ENCODE measurements at places on chromosomes 1 and 21.
A peak's percentile ranks its signal among the peaks of the same experiment; 100 is the strongest.

DNA sequence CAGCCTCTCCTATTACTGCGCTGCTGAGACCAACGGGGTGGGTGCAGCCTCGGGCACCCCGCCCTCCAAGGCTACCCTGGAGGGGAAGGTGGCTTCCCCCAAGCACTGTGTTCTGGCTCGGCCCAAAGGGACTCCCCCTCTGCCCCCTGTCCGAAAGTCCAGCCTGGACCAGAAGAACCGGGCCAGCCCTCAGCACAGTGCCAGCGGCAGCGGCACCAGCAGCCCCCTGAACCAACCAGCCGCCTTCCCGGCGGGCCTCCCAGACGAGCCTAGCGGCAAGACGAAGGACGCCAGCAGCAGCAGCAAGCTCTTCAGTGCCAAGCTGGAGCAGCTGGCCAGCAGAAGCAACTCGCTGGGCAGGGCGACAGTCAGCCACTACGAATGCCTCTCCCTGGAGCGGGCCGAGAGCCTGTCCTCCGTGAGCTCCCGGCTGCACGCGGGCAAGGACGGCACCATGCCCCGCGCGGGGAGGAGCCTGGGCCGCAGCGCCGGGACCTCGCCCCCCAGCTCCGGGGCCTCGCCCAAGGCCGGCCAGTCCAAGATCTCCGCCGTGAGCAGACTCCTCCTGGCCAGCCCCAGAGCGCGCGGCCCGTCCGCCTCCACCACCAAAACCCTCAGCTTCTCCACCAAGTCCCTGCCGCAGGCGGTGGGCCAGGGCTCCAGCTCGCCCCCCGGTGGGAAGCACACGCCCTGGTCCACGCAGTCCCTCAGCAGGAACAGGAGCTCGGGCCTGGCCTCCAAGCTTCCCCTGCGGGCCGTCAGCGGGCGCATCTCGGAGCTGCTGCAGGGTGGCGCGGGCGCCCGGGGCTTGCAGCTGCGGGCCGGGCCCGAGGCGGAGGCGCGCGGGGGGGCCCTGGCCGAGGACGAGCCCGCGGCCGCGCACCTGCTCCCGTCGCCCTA, 533.1 kb downstream of the KIF26B start:
- DNase-seq: peak; percentile 55

GRCh38 chr21:38712664-38713063, 93.1 kb upstream of the ETS2 start:
- DNase-seq: no peak

DNA sequence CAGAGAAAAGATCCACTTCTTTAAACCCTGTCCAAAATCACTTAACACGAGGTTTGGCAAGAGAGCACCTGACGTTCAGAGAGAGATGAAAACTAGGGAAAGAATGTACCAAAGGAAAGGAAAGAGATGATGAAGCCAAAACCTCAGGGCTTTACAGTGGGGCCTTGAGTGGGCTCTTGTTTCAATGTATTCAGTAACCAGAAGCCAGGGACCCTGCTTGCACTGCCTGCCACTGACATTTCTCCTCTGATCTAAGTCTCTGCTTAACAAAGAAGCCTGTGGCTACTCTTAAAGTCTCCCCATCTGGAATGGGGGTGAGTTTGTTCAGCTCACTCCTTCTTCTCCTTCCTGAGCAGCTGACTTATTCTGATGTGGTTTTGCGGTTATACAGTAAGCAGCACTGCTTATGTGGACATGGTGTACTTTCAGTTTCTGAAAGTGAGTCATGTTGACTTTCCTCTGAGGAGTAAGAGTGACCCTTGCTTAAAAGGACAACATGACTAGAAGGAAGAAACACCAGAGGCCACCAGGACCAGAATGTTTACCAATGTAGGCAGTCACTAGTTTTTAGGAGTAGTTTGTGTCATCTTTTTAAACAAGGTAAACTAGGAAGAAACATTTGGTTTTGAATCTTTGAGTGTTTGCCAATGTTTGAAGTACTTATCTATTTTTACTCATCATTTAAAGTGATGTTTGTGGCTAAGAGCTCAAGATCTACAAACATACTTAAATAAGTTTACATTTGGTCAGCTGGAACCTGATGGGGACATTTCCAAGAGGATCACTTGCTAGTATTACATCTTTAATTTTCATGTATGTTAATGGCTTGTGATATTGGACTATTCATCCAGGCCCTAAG, 87.4 kb downstream of the FASLG start:
- no peak for DNase-seq

DNA sequence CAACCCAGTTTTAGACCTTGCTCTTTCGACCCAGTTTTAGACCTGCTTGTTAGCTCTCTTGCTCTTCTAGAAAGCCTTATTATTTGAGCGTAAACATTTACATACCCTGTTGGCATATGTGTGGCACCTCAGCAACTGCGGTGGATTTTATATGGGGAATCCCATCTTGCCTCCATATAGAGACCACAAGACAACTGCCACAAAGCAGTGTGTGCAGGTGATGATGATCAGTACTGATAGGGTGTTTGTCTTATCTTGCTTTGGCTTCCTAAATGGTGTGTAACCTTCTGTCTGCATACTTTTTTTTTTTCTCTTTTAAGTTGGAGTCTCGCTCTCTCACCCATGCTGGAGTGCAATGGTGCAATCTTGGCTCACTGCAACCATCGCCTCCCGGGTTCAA, 1270.8 kb downstream of the MRPL39 start:
- DNase-seq: no peak

DNA sequence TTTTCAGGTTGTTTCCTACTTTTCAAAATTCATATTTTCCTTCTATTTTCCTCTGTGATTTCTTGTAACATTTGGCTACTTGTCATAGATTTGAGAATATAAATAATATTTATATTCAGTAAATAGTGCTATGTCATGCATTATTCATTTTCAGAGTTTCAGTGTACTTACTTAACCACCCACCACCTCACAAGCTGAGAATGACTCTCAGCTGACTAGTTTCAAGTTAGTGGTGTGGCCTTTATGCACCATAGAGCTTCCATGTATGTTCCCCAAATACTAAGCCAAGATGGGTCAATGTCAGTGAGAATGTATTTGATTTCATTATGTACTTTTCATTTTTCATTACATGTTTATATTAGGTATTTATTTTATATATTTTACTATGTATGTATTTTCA, 56.9 kb upstream of the RGS1 start:
- no peak for DNase-seq

- no peak for DNase-seq
Observed at GRCh38 chr1:15678578-15678977, 5.5 kb upstream of the PLEKHM2 start.

DNA sequence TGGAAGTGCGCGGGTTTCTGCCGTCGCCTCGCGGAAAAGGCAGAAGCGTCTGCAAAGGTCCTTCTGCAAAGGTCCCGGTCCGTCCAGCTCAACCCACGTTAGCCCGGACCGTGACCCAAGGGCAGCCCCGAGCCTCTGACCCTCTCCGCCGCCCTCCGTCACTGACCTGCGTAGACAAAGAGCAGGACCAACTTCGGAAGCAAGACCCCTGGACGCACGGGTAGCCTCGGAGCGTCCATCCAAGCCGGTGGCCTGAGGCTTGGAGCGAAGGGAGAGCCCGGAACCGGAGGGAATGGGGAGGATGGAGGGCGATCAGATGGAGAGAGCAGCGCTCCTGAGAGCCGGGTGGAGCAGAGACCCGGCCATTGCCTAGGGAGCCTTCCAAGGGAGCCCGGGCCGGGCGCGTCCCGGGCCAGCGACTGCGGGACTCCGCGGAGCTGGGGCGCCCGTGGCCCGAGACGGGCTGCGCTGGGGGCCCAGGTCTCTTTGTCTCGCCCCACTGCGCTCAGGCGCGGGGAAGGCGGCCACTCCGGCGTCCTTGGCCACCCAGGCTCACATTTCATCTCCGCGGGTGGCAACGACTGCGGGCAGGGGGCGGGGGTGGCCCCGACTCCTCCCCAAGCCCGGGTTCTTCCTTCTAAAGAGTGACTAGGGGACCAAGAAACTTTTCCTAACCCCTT, at the start of gene CYYR1:
Gene CYYR1, minus strand, starts transcription at position 585 of the 680 bp plus-strand sequence. Its CDS starts 346 bp downstream, at position 239.
- DNase-seq: no peak

DNA sequence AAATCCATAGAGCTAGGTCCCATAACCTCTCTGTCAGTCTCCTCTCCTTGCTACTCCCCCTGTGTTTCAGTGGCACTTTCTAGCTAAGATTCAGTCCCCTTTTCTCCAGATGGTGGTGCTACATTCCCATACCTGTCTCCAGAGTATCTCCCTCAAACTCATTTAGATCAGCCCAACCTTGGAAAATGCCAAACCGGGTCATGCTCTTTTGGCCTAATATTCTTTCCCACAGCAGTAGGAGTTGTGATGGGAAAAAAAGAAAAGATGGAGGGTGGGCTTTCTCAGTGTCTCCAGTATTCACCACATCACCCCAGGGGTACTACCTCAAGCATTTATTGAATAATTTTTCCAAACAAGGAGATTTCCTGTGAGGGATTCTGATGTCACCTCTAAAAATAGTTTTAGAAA, 3.2 kb upstream of the RXFP4 start:
- peak; percentile 89 for DNase-seq

DNA sequence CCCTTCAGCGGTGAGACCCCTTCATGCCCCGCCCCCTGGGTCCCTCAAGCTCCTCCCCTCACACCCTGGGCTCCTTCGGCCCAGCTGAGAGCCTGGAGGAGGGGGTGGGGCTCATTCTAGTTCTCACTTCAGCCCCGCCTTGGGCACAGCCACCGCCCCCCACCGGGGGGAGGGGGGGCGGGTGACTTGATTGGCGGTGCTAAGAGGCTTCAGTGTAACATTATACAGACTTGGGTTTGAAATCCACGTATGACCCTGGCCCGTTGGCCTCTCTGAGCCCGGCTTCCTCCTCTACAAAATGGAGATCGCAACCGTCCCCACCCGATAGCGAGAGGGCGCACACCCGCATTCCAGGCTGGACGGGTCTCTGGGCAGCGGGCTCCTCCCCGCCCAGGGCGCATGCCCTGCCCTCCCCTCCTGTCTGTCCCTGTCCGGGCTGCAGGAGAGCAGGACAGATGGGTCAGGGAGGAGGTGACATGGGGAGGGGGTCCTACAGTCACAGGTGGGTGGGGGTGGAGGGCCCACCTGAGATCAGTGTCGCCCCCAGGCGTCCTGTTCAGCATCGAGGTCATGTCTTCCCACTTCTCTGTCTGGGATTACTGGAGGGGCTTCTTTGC, 5.1 kb downstream of the CLCNKB start:
- DNase-seq: peak; percentile 97

Data from NCI-H82 (cell line).